NCI-H2171 (cell line): ENCODE measurements at places on chromosomes 6 and 20.

GRCh38 chr6:21423106-21423854 is 170.3 kb upstream of the SOX4 start:
- DNase-seq: no peak

DNA sequence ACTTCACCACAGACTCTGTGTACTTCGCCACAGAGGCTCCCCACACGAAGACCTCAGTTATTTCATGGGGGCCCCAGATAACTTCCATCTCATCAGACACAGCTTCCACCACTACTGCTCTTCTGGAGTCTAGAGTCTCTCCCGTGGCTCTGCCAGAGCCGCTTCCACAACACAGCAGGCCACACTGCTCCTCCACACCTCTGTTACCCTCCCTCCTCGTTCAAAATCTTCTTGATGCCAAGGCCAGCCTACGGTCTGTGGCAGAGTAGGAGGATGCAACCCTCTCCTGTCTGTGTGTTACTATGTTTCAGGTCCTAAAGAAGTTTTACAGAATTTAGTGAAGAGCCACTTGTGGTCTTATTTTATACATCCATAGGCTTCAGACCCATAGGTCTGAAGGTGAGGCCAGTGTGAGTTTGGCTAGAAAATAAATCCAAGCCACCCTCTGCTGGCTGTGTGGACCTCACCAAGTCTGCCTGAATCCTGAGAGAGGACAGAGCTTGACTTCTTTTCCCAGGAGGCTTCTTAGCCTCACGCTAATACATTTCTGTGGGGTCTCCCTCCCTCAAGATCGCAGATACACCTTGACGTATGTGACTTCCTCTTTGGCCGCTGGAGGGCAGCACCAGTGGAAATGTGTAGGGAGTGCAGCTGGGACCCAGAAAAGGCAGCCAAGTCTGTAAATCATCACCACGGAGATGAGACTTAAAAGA is 197.7 kb downstream of the FAXC start:
- DNase-seq: no peak

DNA sequence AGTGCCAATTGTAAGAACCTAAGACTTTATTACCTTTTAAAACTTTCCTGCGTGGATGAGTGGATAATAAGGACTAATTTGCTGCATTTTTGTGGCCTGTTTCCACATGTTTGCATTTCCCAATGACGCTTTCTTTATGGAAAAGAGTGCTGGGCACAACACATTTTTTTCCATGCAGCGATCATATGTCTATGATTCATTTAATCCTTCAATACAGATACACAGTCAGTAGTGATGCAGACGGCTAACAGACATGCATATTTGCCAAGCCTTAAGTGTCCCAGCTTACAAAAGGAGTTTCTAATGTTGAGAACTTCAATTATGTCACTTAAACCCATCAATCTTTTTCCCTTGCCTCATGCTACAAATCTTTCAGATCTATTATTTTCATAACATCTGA is 239.8 kb upstream of the PREP start:
- DNase-seq: no peak

GRCh38 chr6:53707108-53707897 is 41.7 kb upstream of the KLHL31 start:
- DNase-seq: no peak

DNA sequence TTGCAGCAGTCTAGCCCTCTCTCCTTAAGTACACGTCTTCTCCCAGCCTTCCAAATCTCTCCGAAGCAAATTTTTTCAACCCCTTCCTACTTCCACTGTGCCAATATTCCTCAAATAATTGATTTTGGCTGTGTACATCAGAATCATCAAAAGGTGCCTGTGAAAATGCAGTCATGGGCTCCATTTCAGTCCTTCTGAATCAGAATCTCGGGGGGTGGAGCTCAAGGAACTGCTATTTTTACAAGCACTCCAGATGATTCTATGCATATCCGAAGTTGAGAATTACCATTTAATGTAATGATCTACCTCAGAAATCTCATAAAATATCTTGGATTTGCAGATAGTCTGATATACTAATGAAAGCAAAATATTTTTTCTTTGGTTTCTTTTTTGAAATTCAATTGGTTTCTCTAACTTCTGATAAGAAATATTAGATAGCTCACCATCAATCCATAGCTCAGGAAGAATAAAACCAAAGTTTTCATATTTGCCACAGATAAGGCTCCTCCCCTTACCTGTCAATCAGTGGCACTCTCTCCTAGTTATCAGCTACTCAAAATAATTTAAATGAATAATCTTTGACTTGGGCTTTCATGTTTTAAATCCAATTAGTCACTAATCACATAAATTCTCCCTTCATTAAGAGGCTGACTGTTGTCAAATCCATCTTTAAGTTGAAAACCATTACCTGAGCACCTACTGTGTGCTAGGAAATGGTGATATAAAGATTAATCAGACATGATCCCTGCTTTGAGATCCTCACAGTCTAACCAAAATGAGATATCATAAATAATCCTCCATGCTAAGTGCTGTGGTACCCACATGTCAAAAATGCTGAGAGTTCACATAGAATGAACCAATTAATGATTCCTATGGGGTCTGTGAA is 36.4 kb upstream of the STXBP5 start:
- no peak for DNase-seq

DNA sequence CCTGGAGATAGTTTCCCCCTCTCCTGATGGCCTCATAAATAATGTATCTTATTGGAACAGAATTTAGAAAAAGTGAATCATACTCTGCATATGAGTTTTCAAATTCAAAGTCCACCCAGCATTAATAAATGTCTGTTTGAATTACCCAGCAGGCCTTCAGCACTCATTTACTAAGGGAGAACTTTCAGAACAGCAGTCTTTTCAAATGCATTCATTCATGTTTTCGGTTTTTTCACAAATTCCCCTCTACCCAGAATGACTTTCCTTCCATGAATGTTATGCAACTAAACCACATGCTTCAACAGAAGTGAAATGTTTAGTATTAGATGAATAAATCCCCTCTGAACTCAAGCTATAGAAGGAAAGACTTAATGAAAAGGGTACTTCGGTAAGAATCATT is 92.4 kb downstream of the RTN4IP1 start:
- no peak for DNase-seq
